ENCODE measurements at places on chromosomes 11 and 22.
A peak's percentile ranks its signal among the peaks of the same experiment; 100 is the strongest.

GRCh38 chr11:108402241-108402640, 65.1 kb downstream of the C11orf65 start:
- no peak for DNase-seq

GRCh38 chr11:67252831-67253239, 13.4 kb upstream of the GRK2 start:
- DNase-seq: no peak

- no peak for DNase-seq
Observed at GRCh38 chr11:118820412-118821357, 29.7 kb upstream of the DDX6 start.

DNA sequence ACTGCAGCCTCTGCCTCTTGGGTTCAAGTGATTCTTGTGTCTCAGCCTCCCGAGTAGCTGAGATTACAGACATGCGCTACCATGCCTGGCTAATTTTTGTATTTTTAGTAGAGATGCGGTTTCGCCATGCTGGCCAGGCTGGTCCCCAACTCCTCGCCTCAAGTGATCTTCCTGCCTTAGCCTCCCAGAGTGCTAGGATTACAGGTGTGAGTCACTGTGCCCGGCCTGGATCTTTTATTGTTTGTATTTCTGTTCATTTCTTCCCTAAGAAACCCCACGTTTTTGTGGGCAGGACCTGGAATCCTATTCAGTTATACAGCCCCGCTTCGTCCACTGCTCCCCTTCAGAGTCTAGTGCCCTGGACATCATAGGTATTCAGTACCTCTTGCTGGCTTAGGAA, 28.7 kb downstream of the ZBTB16 start:
- no peak for DNase-seq

GRCh38 chr11:61682906-61683675, 2.9 kb downstream of the DAGLA start:
- no peak for DNase-seq

- DNase-seq: no peak
Observed at GRCh38 chr11:79055856-79056631, 384.8 kb downstream of the TENM4 start.

DNA sequence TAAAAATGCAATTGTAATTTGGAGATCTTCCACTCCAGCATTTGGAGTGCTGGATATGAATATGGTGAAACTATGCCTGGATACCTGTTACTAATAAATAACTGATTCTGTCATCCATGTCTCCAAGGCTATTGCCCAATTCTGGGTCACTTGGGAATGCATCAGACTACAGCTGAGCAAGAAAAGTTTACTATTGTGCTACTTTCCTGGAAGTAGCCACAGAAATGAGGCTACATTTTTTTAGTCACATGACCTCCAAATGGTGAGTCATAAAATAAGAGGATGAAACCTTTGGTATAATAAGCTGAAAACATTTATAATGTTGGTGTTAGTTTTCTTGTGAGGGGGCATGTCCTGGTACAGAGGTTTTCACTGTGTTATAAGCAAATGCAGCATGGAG, 44.4 kb downstream of the DCDC1 start:
- DNase-seq: no peak

GRCh38 chr11:70916351-70916750, 336.0 kb downstream of the SHANK2 start:
- DNase-seq: no peak

DNA sequence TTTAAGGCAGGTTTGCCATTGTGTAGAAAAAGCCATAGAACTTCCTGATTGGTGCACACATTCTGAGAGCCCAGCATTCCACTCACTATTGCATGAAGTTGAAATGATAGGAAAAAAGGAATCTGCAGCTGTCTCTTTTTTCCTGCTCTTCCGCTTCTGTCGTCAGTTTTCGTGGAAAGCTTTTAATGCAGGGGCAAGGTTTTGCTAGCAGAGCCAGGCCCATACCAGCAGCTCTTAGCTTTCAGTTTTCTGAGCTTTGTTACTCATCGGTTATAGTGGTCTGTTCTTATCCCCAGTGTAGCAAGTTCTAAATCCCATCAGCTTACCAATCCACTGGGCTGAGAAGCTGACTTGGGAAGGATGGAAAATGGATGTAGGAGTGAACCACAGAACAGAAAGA, 162.9 kb upstream of the TTC12 start:
- DNase-seq: no peak

DNA sequence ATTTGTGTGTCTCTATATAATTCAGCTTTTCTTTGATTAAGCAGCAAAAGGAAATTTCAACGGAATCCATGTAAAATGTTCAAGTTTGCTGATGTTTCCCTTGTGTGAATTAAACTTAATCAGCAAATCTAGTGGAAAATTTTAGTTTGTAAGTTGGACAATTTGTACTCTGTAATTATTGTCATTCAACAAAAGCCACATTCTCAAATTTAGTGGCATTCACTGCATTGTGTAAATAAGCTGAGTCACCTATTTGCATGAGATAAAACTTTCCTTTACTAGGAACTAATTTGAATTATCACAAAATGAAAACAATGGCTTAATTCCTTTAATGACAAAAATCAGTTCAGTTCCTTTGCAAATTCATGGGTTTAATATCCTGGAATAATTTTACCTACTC, 784.2 kb upstream of the CCDC179 start:
- no peak for DNase-seq

DNA sequence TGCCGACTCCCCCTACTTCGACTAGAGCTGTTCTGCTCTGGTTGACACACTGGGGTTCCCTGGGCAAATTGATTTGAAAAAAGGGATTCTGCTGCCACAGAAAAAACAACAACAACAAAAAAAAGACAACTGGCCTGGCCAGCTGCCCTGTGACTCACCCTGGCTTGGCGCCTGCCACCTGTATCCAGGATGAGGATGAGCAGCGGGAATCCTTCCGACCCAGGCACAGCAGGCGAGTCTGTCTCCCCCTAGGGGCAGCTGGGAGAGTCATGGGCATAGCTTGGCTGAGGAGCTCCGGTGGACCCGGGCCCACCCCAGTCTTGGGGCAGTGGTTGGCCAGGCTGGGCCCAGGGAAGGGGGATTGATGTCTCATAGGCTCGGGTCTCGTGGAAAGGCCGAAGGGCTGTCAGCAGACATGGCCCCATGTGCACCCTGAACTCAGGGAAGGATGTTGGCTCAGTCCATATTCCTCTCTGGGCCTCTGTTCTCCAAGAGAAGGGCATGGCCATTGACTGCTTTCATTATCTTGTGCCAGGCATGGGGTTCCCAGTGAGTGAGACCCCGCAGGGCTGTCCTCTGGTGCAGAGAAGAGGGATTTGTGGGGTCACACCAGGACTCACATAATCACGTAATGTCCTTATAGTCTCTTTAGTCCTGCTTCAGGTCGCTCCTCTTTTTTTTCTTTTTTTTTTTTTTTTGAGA, 10.4 kb upstream of the SUN2 start:
- peak; percentile 59 for DNase-seq

DNA sequence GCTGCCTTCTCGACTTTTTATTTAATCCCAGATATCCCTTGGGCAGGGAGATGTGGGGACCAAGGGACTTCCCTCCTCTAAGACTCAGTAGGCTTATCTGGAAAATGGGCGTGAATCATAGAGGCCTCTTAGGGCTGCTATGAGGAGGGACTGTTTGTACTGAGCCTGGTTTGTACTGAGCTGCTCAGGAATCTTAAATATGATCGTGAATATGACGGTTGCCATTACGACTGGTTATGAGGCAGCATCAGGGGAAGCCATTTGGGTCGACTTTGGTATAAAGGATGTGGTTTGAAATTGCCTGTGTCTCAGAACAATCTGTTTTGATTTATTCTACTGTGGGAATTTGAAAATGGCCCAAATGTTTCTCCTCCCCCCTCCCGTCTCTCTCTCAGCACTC, 20.6 kb downstream of the TSPAN18 start:
- DNase-seq: no peak

- DNase-seq: no peak
Observed at GRCh38 chr11:83158965-83159901, 2.3 kb downstream of the PCF11 start.

- no peak for DNase-seq
Observed at GRCh38 chr11:11864332-11864731, 22.6 kb downstream of the USP47 start.

GRCh38 chr11:81071606-81072005, 1630.8 kb upstream of the TENM4 start:
- DNase-seq: no peak

DNA sequence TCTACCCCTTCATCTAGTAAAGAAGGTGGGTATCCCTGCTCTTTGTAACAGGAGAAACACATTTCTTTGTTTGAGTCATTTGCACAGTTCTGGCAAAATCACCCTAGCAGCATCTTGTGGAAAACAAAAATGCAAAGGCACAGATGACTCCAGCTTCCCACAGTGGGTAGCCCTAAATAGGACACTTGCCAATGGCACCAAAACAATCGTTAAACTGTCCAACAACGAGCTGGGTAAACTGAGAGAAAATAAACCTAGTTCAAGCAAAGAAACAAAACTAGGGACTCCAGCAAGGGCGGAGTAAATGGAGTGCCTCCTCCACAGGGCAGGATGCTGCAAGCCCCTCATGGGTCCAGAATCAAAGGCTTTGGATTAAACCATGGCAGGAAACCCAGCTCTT, 239.5 kb downstream of the NTM start:
- no peak for DNase-seq

GRCh38 chr11:58712531-58712930, 19.2 kb downstream of the GLYAT start:
- DNase-seq: no peak

DNA sequence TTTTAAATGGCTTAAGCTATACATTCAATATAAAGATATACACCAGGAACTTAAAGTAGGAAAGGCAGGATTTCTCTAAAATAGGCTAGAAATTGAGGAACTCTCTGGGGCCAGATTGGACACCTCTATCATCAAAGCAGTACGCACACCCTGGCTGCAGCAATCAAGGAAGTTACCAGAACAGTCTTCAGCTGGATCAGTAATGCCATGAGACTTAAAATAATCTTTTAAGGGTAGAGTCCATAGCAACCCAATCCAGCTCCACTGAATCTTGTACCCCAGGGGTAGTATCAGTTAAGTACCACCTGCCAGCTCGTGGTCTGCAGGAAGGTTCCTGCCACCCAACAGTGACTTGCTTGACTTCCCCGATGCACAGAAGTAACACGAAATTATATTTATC, 3.0 kb downstream of the RDX start:
- no peak for DNase-seq

DNA sequence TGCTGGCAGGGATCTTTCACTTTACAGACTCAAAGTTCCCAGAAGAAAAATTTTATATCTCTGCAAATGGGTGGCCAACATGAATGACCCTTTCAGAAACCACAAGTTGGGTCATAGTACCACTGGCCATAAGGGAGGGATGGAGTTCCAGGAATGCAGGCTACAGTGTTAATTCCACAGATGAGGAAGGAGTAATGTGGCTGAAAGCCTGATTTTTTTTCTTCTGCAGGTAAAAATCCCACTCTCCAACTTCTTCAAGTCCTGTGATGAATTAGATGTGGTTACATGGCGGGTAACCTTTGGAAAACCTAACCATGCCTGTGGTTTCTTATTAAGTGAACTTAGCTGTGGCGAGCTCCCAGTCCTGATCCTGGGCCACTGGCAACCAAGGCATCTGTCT, 103.2 kb downstream of the SLC1A2 start:
- no peak for DNase-seq

- DNase-seq: no peak
Observed at GRCh38 chr11:3006505-3007260, 14.6 kb upstream of the NAP1L4 start.

DNA sequence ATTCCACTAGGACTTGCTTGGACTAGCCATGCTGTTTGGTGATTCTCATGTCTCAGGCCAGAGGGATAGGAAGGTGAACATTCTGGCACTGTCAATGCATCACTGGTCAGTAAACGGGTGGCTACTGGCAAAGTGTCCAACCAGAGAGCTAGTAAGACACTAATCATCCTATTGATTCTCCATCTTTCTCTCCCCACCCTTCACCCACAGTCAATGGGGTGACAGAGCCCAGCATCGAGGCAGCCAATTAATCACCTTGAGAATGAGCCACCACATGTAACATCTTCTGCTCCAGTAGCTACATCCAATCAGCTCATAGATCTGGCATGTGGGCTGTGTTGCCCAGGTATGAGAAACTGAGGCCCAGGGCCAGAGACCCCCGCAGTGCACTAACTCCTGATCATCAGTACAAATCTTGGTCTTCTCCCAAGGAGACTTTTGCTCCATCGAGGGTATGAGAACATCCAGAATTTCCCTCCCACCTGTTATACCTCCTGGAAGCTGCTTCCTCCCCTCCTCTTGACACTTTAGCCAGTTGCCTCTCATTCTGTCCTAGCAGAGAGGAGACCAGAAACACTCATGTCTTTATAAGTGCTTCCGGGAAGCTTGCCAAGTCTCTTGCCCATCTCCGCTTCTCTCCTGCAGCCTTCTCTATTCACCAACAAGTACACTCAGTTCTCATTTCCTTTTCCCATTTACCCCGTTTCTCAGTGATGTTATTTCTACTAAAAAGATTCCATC, 17.0 kb downstream of the HTR3A start:
- peak; percentile 92 for DNase-seq

DNA sequence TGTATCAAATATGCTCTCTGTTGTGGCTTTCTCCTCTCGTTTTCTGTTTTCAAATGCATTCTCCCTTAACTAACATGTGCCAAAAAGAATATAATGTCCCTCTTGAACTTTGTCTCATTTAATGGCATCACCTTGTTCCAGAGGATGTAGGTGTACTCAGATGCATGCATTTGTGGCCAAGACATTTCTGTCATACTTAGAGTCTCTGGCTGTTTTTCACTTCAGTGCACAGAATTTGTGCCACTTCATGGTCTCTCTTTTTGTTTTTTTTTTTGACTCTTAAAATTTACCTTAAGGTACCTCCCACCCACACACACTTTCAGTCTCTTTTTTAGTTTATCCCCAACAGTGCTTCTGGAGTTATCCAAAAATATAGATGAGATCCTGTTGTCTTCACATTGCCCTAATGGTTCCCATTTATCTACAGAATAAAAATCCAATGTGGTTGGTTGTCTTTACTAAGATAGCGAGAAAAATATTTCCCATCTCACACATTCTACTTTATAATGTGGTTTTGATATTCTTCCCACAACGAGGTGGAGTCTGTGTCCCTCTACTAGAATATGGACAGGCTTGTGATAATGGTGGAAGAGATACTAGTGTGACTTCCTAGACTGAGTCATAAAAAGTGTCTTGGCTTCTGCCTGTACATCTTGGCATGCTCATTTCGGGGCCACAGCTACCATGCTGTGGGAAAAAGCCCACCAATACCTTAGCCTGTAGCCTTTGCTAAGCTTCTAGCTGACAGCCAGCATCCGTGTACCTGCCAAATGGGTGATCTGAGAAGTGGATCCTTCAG, 125.8 kb downstream of the DDX10 start:
- DNase-seq: no peak

GRCh38 chr11:120556797-120557196, 45.2 kb downstream of the GRIK4 start:
- DNase-seq: no peak

- DNase-seq: peak; percentile 67
Observed at GRCh38 chr11:76615950-76616349, 54.6 kb downstream of the LRRC32 start.

- peak; percentile 65 for DNase-seq
Observed at GRCh38 chr11:105719073-105719822, 109.4 kb downstream of the GRIA4 start.

- DNase-seq: no peak
Observed at GRCh38 chr11:64539711-64540427, 51.2 kb upstream of the SLC22A12 start.
